Activated T-cell treated with anti-CD3 and anti-CD28 coated beads, Interleukin-2, amount 50 U/mL, for 48 hours (primary cell): ENCODE measurements at places on chromosomes 3 and 15.

DNA sequence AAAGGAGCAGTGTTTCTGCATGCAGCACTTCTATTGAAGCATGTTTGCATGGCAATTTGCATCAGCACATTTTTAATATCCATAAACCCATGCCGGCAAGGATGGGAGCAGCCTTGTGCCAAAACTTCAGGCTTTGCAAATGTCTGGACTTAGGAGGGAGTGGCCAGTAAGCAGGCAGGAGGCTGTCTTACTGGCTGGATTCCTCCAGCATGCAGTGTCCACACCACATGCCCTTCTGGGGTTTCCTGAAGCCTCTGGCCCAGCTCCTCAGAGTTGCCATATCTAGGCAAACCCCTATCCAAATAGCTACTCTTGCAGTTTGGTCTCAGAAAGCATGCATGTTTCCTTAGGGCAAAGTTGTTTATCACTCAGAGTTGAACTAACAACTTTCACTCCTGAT, 139.1 kb upstream of the MRPS22 start:
- no peak for DNase-seq

GRCh38 chr3:63874769-63875168, 11.1 kb downstream of the ATXN7 start:
- DNase-seq, result no peak

- peak; percentile 72 for DNase-seq
Observed at GRCh38 chr3:101849714-101850245, 466 bp downstream of the NFKBIZ start.

- no peak for DNase-seq
Observed at GRCh38 chr15:73582851-73583379, 50.3 kb downstream of the NPTN start.

DNA sequence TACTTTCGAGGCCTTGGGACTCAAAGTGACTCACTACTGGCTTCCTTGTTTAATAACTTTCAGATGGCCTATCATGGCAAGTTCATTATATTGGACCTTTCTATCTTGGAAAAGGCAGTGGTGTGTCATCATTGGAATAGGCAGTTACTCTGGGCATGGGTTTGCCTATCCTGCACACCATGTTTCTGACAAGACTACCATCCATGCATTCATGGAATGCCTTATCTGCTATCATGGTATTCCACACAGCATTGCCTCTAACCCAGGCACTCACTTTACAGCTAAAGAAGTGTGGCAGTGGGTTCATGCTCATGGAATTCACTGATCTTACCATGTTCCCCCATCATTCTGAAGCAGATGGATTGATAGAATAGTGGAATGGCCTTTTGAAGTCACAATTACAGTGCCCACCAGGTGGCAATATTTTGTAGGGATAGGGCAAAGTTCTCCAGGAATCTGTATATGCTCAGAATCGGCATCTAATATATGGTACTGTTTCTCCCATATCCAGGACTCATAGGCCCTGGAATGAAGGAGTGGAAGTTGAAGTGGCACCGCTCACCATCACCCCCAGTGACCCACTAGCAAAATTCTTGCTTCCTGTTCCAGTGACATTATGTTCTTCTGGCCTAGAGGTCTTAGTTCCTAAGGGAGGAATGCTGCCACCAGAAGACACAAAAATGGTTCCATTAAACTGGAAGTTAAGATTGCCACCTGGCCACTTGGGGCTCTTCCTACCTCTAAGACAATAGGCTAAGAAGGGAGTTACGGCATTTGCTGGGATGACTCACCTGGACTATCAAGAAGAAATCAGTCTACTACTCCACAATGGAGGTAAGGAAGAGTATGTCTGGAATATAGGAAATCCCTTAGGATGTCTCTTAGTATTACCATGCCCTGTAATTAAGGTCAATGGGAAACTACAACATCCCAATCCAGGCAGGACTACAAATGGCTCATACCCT, 1161.4 kb downstream of the SI start:
- no peak for DNase-seq

DNA sequence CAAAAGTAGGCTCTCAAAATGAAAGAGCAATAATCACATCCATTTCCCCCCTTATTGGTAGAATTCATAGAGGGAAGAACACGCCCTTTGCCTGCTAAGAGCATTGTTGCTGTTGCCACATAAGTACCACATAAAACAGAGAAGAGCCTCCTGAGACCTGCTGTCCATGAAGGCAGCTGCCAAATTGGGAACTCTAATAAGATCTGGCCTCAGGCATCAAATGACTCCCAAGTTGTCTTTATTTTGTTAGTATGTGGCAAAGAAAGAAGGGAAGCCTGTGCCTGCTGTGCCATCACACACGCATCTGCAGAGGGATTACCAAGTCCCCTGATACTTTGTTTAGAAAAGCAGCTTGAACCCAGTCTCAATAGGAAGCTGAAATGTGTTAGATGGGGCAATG, 23.9 kb downstream of the VGLL3 start:
- DNase-seq, result no peak

DNA sequence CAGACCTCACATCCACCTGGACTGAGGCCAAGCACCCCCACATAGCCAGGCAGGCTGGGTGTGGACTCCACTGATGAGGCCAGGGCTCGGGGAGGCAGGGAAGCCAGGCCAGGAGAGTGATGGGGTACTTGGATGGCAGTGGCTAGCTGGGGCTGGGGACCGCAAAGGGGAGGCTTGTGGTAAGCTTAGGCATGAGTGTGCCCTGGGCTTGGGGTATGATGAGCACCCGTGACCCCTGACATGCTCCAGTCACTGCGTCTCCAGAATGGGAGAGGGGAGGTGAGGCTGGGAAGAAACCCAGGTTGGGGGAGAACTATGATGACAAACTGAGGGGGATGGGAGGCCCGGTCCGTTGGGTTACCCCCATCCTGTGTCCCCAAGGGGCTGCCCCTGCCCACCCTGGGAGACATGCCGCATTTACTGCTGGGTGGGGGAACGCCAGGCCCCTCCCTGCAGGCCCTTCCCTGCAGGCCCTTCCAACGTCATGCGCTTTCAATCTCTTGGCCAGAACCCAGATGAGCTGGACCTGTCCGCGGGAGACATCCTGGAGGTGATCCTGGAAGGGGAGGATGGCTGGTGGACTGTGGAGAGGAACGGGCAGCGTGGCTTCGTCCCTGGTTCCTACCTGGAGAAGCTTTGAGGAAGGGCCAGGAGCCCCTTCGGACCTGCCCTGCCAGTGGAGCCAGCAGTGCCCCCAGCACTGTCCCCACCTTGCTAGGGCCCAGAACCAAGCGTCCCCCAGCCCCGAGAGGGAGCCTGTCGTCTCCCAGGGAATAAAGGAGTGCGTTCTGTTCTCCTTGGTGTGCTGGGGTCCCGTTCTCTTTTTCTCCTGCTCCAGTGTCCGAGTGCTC, 34.1 kb downstream of the TSPAN3 start:
- DNase-seq, result no peak

- no peak for DNase-seq
Observed at GRCh38 chr15:92645051-92645631, 10.4 kb downstream of the FAM174B start.

DNA sequence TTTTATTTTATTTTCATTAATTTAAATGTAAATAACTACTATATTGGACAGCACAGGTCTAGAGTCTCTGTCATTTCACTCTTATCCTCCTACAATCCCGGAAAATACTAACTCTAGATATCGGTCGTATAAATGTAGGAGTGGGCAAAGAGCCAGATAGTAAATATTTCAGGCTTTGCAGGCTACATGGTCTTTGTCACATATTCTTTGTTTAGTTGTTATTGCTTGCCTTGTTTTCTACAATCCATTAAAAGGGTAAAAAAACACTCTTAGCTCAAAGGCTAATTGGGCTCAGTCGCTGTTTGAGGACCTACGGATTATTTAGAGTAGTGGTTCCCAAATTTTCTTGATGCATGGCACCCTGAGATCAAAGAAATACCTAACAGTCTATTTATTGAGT, 1.7 kb downstream of the KNL1 start:
- no peak for DNase-seq

- DNase-seq, result no peak
Observed at GRCh38 chr3:59818919-59819300, 769.1 kb upstream of the CFAP20DC start.

DNA sequence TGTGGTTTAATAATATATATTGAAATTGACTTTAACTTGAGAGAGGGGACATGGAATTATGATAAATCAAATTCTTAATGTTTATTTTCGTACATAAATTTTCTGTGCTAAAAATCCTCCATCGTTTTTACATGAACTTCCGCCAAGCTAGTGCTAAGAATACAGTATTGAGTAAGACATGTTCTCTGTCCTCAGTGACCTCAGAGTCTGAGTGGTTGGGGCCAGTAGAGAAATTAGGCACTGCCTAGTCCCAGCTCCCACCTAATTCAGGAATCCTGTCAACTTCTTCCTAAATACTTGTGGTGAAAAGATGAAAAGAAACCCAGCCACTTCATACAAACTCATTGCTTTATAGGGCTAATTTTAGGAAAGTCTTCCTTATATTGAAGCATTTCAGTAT, 110.3 kb downstream of the PPP2R3A start:
- DNase-seq, result no peak

- DNase-seq, result no peak
Observed at GRCh38 chr15:27928386-27928785, 170.7 kb downstream of the OCA2 start.

- DNase-seq, result no peak
Observed at GRCh38 chr3:96776818-96777217, 37.6 kb upstream of the EPHA6 start.

- DNase-seq, result peak; percentile 65
Observed at GRCh38 chr3:33030802-33031201, 66.1 kb downstream of the GLB1 start.

GRCh38 chr3:115074502-115074901, 72.6 kb downstream of the ZBTB20 start:
- no peak for DNase-seq

DNA sequence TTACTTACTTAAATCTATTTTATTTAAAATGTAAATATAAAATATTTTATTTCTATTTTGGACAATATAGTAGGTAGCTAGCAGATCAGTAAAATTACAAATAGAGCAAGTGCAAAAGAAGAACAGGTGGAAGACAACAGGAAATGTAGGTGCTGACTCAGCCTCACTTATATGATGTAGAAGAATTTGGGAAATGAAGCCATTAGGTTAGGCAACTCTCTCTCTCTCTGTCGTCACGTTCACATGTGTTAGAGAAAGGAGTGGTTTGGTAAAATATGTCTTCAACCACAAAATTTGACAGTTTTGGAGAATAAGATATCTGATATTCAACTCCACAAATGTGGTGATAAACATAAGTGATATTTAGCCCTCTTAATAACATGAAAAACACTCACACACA, 532.5 kb upstream of the KCNMB2 start:
- no peak for DNase-seq

- DNase-seq, result no peak
Observed at GRCh38 chr3:68467465-68467864, 464.9 kb downstream of the TAFA4 start.

DNA sequence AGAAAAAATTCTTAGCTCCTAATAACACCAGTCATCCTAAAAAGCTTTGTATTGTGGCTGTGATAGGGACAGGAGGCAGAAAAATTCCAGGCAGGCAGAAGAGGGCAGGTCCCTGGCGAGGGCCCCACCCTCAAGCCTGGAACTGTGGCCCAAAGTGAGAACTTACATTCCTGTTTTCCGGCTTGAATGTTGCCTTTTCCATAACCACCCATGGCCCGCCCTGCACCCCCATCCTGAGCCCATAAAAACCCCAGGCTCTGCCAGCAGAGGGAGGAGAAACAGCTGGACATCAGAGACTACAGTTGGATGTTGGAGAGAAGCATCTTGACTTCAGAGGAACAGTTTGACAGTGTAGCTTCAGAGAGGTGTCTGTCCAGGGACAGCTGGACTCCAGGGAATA, 37.3 kb downstream of the SLCO2A1 start:
- DNase-seq, result no peak

DNA sequence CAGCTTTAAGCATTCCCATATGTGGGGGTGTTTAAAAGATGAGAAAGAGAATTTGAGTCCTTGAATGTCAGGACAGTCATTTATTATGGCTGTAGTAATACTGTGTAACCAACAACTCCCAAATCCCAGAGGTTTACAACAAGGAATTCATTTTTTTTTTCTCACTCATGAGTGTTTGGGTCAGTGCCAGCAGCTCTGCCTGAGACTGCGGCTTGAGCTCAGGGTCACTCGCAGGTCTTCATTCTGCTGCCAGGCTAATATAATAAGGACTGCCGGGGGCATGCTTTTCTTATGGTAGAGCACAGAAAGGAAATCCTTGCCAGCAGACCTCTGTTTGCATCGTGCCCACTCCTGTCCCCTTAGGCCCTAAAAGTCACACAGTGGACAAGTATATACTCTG, 277.9 kb upstream of the LMCD1 start:
- no peak for DNase-seq

DNA sequence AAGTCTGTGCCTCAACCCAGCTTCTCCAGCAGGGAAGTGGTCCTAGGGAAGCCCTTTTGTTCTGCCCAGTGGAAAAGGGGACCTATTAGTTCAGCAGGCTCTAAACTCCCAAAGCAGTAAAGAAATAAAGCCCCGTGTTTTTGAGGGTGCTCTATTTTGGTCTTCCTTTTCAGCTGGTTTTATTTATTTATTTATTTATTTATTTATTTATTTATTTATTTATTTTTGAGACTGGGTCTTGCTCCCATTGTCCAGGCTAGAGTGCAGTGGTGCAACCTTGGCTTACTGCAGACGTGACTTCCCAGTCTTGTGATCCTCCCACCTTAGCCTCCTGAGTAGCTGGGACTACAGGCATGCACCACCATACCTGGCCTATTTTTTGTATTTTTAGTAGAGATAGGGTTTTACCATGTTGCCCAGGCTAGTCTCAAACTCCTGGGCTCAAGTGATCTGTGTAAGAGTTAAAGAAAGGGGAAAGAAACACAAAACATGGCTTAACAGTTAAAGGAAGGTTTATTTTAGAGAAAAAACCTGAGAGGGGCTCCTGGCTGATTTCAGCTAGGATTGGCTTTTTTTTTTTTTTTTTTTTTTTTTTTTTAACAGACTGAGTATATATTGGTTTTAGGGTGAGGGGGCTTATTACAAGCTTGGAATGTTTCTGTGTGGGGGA, 154.6 kb downstream of the CLSTN2 start:
- DNase-seq, result no peak

DNA sequence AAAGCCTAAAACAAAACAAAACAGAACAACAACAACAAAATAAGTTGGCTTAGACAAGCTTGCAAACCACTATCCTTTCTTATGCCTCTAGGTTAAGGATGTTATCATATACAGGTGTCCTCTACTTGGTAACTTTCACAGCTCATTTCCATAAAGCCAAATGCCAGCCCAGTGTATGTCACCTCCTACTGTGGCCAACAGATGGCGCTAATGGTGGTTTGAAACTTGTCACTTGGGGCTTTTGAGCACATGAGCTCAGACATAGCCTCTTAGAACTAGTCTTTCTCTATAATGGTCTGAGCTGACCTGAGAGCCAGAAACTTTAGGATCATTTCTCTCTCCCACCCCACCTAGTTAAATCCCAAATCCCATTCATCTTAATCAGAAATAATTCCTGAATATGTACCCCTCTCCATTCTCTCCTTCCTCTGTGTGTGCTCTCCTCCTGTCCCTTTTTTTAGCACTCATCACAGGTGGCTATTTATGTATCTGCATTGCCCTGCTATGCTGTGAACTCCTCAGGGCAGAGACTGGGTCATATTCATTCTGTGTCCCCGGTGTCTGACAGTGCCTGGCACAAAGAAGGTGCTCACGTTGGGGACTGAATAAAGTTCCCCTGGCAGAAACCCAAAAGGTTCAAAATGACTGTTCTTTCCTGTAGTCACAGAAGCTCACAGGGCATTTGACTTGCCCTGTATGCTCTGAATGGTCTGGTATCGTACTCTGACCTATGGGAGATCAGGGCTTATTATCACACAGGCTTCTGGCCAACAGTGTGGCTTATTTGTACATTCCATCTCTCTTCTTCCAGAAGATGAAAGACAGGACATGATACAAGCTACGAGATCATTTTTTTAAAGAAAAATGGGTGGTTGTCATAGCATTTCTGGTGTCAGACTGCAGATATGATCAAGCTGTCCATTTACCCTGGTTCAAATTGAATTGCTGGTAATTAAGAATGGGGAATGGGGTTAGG, 319.3 kb upstream of the AZI2 start:
- peak; percentile 68 for DNase-seq
